Lung (tissue), 17 donors: ENCODE measurements at places on chromosomes 7 and 10.

DNA sequence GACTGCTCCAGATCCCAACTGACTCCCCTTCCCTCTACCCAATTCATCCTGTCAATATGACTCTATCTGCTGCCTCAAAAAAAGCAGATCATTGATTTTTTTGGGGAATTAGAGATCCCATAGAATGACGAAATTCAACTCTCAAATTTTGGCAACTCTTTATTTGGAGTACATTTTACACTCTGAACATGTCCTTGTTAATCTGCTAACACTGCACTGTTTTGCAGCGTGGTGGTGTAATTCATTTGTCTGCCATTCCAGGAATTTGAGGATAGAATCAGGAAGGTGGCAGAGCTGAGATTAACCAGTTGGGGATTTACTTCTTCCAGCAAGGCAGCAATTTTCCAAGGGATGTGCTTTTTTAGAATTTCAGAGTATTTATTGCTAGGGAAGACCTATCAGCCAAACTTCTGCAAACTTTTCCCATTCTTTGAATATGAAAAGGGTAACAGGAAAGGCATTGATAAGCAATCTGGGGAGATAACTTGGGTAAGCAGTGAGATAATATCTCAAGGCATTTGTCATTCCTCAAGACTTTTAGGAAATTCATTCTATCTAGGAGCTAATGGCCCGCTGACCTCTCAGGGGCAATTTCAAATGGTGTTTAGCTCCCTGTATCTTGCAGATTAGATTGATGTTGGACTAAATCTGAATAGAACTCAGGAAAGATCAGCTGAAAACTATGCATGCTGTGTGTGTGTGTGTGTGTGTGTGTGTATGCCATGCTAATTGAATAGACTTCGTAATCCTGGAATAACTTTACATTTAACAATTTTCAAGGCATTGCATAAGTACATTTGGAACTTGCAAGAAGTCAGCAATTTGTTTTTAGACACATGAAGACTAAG is 9.7 kb downstream of the BAMBI start:
- DNase-seq = no peak

- peak; percentile 60 for DNase-seq
These were observed 18.6 kb downstream of the WDR37 start for GRCh38 chr10:1074748-1075308.

DNA sequence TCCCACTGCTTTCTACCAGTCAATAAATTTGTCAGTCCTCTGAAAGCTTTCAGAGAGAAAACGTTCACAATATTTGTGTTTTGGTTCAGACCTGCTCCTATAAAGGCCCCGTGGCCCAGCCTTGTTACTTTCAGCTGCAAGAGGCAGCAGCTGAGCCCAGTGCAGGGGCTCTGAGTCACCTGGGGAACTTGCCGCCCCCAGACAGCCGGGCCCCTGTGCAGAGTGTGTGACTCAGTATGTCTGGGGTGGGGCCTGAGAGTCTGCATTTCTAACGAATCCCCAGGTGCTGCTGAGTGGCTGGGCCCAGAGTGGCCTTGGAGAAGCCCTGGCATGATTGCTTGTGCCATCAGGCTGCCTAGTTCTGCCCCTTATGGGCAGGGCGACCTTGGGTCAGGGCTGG is 303.5 kb downstream of the PAXIP1 start:
- no peak for DNase-seq

DNA sequence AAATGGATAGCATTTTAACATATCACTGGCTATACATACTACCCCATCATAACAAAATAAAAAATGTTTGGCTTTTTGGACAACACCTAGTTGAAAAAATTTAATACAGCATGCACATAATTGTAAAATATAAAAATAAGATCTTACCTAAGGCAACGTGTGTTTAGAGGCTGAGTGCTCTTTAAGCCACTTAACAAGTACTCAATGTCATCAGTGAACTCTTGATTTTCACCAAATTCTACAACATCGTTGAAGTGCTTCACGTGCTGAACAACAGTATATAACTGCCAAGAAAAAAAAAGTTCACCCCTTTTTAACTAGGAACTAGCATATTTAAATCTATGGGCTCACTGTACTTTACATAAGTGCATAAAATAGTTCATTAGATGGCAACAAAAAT is 49.5 kb downstream of the WAPL start:
- DNase-seq = peak; percentile 34

GRCh38 chr10:97485647-97486281 is 12.5 kb downstream of the MMS19 start:
- DNase-seq = no peak

DNA sequence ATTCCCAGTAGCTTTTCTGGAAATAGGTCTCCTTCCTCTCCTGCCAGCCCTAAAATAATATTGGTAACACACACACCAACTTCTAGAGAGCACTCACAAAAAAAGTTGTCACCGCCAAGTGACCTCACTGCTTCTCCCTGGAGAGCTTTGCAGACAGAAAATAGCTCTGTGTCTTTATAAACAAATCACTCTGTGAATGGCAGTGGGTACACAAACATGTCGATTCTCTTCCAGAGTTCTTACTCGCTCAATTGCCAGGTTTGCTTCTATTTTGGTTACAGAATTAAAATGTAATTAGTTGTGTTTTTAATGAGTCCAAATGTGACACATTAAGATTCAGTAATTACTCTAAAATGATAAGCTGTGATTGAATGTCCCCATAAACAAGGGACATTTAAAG is 649.2 kb upstream of the C7orf33 start:
- DNase-seq = peak; percentile 28

- DNase-seq = no peak
These were observed 13.1 kb upstream of the ZMIZ2 start for GRCh38 chr7:44735403-44736165.

- DNase-seq = no peak
These were observed 29.1 kb downstream of the NUDCD3 start for GRCh38 chr7:44461387-44461786.

DNA sequence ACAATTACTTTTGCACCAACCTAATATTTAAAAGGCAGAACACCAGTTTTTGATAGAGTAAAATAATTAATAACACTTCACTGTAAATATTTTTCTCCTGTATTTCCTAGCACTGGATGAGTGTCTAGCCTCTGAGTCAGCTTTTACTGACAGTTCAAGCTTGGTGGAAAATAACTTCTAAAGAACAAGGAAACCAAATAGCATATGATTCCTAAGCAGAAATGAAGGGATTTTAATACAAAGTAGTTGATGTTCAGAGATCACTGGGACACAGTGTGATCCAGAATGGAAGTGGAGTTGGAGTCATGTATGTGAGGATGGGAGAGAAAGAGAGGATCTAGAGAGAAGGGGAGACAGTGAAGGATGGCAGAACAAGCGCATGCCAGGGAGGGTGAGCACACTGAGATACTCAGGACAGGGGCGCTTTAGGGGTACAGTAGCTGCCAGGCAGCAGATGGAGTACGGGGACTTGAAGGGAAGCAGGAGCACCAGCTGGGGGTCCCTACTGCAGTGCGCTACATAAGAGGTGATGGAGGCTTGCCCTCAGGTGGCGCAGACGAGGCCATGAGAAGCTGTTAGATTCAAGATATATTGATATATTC is 117.9 kb upstream of the KLF6 start:
- DNase-seq = no peak

GRCh38 chr7:136528329-136528728 is 340.1 kb upstream of the CHRM2 start:
- no peak for DNase-seq

GRCh38 chr7:48299580-48300169 is 128.4 kb downstream of the ABCA13 start:
- DNase-seq = peak; percentile 78

DNA sequence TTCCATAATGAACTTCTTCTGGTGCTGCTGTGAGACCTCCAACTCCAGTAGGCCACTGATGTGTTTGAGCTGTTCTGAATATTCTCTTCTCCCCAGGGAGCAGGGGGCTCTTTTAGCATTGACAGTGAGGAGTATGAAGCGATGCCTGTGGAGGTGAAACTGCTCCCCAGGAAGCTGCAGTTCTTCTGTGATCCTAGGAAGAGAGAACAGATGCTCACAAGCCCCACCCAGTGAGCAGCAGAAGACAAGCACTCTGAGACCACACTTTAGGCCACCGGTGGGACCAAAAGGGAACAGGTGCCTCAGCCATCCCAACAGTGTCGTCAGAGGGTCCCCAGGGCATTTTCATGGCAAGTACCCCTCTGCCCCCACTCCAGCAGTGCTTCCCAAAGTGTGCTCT is 49.3 kb downstream of the DENND11 start:
- no peak for DNase-seq

GRCh38 chr7:5296015-5296610 is 13.4 kb downstream of the SLC29A4 start:
- DNase-seq = no peak

- DNase-seq = no peak
These were observed 31.0 kb upstream of the PFKP start for GRCh38 chr10:3036155-3037021.

DNA sequence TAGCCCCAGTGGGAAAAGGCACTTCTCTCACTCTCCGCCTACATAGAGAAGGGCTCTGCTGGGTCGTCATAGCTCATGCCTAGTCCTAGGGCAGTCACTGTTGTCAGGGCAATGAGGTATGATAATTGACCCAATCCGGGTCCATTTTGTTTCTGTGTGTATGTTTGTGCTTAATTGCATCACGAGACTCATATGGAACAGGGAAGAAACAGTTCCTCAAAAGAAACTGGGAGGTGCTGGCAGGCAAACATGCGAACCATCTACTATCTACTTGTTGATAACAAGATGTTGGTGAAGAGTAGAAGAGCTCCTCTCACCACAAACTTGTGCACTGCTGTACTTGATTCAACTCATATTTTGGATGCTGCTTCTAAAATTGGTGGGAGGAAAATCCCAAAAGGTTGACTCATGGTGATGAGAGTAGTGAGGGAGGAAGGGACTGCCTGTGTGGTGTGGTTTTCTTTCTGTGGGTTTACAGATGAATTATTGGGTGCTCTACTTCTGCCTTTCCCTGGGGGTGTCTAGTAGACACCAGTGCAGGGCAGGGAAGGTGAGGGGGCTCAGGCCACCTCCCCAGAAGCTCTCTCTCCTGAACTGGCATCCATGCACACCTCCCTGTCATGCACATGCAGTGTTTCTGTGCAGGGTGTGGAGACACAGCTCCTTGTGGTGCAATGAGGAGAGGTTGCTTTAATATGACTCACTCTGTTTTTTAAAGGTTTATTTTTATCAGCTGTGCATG is 29.4 kb downstream of the LSMEM1 start:
- no peak for DNase-seq

DNA sequence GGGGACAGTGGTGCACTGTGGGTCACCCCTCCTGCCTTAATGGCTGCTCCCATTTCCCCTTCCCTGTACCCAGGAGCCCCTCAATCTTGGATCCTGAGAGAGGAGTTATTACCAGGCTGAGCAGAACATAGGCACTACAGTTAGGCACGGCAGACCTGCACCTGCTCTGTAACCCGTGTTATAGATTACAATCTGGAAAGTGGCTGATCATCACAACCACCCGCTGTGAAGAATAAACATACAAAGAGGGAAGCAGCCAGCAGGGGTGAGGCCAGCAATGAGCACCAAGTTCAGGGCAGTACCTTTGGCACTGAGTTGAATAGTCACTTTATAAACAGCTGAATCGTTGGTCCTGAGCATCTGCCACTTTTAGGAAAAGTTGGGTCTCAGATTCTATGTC is 1.7 kb downstream of the CDHR1 start:
- DNase-seq = no peak

DNA sequence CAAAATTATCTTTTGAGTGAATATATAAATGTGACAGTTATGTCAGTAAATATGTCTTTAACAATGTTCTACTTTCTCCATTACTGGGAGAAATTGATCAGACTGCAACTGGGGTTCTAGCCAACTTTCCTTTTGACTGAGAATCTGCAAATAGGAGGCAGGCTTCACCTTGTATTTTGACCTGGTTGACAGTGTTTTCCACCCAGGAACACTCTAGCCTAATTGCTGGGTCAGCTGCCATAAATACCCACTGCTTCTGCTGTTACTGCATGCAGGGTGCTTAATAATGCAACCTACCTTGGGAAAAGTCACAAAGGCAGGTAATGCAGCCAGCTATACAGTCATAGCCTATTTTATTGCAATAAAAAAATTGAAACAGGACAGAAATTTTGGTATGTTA is 319.0 kb downstream of the DGKB start:
- DNase-seq = no peak

- DNase-seq = no peak
These were observed 47.8 kb upstream of the PIK3AP1 start for GRCh38 chr10:96768136-96768535.

DNA sequence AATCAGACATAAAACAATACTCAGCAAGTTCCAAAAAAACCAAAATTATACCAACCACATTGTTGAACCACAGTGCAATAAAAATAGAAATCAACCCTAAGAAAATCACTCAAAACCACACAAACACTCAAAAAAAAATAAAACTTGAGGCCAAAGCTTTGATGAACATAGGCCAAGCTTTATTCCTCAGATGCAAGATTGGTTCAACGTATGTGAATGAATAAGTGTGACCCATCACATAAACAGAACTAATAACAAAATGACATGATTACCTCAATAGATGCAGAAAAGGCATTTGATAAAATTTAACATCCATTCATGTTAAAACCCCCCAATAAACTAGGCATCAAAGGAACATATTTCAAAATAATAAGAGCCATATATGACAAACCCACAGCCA is 506.1 kb upstream of the FZD8 start:
- DNase-seq = no peak

GRCh38 chr10:94049911-94050310 is 56.2 kb downstream of the PLCE1 start:
- no peak for DNase-seq

- peak; percentile 71 for DNase-seq
These were observed 13.9 kb downstream of the DNAJC1 start for GRCh38 chr10:21989453-21990154.

GRCh38 chr10:125291836-125292235 is 131.5 kb upstream of the CTBP2 start:
- DNase-seq = no peak

GRCh38 chr7:23898619-23899018 is 188.6 kb downstream of the STK31 start:
- no peak for DNase-seq

GRCh38 chr7:80440883-80441282 is 71.0 kb downstream of the GNAT3 start:
- DNase-seq = no peak

- DNase-seq = no peak
These were observed 282.6 kb downstream of the CAMK1D start for GRCh38 chr10:12631787-12632562.

DNA sequence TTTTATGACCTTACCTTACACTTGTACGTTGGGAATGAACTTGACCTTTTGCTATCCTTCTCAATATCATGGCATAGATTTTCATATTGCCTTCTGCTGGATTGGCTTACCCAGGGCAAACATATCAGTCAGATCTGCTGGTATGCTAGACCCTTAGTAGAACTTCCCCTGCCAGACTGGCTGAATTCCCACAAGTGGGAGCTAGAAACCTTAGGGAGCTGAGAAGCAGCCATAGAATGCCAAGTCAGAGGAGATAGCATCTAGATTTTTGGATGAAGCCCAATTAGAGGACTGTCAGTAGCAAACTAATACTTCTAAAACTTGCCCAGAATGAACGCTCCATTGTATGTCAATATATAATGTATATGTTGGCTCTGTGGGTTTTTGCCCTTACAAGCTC is 385.0 kb downstream of the NXPH1 start:
- DNase-seq = no peak
